ENCODE measurements at places on chromosomes 7 and 10.

GRCh38 chr7:28178599-28178998, 2.0 kb downstream of the JAZF1 start:
- DNase-seq, result no peak

DNA sequence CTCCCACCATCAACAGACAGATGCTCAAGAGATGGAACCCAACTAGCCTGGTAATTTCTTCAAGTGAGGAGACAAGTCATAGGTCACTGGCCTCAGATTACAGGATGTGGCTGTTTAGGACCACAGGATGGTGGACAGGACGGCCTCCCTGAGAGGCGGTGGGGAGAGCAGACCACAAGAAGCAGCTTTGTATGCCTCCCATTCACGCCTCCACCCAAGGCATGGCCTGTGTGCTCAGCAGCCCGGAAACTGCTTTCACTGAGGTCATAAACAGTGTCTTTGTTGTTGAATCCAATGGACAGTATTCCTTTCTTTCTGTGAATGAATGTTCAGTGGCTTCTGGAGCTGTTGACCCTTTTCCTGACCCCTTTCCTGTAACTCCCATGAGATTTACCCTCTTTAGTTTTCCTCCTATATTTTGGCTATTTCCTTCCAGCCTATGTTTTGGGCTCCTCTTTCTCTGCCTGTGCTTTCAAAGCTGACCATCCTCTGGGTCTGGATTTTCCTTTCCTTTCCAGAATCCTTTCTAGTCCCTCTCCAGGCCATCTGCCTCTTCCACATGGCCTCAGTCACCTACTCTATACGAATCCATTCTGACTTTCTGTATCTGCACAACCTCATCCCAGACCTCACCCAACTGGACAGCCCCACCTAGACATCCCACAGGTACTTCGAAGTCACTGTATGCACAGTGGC, 32.4 kb upstream of the INPP5F start:
- no peak for DNase-seq

DNA sequence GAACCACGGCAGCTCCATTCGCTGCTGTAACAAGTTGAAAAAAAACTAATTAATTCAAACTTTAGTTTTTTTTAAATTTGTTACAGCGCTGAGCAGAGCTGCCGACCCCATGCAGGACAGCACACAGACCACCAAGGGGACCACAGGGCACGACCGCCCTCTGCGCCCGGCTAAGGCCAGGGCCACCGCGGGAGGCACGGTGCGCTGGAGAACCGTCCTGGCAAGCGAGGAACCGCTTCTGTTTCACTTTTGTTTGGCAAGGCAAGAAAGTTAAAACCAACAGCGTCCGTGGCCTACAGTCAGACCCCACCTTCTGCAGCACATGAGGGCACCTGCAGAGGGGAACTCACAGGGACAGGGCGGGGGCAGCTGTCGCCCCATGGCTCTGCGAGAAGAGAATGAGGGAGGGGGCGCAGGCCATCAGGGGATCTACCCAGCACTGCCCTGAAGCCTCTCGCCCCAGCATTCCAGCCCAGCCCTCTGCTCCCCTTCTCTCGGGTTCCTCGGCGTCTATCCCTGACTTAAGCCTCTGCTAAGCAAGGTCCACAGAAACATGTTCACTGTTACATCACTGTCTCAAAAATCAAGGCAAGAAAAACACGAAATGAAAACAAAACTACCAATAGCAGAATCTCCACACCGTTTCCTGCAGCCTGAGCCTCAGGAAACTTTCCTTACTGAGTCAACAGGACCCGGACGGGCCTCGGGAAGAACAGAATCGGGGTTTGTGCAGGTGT, 204.4 kb downstream of the DIP2C start:
- DNase-seq, result no peak

- no peak for DNase-seq
Observed at GRCh38 chr10:110695539-110695886, 51.4 kb downstream of the RBM20 start.

GRCh38 chr10:81978238-81978637, 103.2 kb downstream of the NRG3 start:
- DNase-seq, result no peak

DNA sequence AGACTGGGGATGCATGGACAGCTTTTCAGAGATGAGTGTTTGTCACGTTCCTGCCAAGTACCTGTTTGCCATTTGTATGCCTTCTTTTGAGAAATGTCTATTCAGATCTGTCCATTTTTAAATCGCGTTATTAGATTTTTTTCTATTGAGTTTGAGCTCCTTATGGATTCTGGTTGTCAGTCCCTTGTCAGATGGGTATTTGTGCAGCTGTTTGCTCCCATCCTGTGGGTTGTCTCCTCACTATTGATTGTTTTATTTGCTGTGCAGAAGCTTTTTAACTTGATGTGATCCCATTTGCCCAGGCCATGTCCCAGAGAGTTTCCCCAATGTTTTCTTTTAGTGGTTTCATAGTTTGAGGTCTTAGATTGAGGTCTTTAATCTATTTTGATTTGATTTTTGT, 5.5 kb upstream of the PRKAR1B start:
- DNase-seq, result no peak

- DNase-seq, result no peak
Observed at GRCh38 chr7:16083931-16084330, 337.4 kb downstream of the CRPPA start.

DNA sequence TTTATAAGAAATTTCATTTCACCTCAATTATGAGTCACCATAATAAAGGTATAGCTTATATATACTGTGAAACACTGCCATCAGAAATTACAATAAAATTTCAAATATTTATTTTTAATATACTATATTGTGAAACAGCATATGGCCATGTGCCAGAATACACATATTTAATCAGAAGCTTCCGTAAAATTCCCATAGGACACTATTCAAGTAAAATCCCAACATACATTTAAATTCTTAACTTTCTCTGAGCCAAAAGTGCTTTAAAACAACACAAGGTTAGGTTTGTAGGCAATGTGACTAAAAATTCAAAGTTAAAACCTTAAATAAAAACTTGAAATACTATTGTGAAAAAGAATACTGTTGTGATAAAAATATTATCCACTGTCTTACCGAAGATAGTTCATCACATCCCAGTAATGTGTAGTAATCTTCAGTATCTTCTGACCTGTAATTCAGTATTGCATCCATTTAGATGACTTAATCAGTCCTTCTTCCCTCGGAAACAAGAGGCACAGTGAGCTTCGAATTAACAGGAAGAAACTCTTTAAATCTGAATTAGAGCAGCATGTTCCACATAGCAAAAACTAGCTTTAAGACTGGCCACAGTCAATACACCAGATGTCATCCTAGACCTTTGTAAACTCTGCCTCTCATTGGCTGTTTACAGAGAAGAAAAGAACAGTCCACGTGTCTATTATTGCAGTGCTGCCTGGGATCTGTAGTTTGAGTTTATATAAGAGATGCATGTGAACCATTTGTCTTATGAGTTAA, at the start of gene DNAJC12:
Gene DNAJC12 (minus strand): TSS at position 648 of the 774 bp plus-strand sequence. CDS start 177 bp downstream, at position 471.
- DNase-seq, result peak; percentile 18

DNA sequence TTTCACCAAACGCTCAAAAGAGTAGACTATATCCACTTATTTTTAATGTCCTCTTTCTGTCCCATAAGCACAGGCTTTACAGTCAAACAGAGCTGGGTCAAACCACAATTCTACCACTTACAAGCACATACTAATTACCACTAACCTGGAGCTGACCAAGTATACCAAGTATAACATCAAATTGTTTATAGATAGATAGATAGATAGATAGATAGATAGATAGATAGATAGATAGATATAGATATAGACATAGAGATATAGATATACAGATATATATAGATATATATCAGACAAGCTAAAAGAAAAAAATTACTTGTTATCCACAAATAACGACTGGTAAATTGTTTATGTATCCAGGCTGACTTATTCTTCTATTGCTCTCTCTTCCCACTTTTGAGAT, 52.5 kb upstream of the SPOCK2 start:
- no peak for DNase-seq

DNA sequence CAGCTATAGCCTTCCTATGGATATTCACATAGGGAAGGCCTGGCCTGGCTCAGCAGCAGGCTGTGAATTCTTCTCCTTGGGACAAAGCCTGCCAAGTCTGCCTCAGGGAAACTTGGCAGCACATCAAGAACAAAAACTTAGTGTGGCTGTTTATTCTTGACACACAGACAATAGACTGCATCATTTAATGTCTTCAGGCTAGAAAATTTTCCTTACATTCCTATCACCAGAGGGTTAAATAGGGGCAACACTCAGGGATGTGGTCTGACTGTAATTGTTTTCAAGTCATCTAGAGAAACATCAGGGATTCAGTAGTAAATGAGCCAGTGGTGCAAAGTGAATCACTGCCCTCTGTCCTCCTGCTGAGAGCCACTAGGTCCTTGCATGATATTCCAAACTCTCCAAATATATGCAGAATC, 137.3 kb downstream of the SEMA3C start:
- DNase-seq, result no peak

- DNase-seq, result no peak
Observed at GRCh38 chr10:72133517-72133916, 45.2 kb upstream of the SPOCK2 start.

DNA sequence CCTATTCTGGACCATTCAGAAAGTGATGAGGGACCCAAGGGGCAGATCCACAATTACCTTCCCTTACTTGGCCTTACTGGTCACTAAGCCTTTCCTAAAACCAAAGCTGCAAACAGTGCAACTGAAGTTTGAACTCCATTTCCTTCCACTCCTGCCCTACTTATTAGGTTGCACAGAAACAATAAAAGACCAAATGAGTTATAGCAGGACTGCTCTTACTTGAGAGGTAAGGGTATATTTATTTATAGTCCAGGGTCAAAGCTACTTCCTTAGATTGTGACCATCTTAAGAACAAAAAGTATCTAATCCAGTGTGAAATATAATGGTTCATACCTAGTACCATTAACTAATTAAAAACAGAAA, 27.0 kb downstream of the CDK6 start:
- DNase-seq, result no peak

DNA sequence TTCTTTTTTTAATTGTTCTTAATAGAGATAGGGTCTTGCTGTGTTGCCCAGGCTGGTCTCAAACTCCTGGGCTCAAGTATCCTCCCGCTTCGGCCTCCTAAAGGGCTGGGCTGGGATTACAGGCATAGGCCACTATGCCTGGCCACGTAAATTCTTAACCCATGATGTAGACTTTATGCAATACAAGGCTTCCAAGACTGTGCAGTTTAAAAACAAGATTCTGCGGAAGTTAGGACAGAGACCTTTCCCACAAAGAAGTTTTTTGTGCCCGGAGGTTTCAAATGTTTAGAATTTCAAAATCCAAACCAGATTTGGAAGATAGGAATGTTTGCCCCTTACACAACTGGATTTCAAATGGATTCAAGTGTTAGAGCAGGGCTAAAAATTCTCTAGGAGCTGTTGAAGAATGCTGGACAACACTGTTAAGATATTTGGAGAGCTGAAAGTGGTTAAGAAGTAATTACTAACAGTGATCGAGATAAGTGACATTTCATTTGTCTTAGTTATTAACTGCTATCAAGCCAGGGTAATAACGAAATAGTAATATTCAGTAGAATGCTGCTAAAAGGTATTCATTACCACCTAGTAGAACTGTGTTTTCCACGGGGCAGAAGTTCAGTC, 7.4 kb downstream of the APBB1IP start:
- DNase-seq, result no peak

- no peak for DNase-seq
Observed at GRCh38 chr10:73899423-73899822, 11.5 kb upstream of the PLAU start.

DNA sequence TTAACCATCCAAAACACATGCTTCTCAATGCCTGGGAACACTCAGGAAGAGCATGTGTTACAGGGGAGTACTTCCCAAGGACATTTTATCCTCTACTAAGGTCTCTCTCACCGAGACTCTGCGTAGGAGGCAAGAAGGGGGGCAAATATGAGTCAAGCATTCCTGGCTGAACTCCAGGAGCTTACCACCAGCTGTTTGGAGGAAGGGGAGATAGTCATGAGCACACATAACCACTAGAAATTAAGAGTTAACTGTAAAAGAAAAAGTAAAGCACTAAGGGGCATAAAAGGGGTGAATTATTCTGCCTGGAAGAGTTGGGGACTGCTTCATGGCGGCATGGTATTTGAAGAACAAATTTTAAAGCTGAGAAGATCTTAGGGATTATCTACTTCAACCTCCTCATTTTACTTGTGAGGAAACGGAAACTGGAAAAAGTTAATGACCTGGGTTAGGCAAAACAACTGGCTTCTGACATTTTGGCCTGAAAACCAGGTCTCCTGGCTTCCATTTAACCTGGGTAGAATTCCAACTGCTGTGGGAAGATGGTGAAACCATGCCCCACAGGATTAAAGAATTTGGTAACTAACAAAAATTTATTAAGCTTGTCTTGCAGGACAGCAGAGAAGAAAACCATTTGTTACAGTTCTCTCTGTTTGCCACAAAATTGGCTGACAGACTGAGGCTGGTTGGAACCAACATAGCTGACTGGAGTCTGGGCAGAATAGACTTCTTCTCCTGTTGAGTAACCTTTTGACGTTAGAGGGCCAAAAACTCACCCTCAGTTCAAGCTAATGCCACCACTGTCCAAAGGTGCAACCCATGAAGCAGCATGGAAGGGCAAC, 85.5 kb downstream of the SLC25A13 start:
- DNase-seq, result no peak

DNA sequence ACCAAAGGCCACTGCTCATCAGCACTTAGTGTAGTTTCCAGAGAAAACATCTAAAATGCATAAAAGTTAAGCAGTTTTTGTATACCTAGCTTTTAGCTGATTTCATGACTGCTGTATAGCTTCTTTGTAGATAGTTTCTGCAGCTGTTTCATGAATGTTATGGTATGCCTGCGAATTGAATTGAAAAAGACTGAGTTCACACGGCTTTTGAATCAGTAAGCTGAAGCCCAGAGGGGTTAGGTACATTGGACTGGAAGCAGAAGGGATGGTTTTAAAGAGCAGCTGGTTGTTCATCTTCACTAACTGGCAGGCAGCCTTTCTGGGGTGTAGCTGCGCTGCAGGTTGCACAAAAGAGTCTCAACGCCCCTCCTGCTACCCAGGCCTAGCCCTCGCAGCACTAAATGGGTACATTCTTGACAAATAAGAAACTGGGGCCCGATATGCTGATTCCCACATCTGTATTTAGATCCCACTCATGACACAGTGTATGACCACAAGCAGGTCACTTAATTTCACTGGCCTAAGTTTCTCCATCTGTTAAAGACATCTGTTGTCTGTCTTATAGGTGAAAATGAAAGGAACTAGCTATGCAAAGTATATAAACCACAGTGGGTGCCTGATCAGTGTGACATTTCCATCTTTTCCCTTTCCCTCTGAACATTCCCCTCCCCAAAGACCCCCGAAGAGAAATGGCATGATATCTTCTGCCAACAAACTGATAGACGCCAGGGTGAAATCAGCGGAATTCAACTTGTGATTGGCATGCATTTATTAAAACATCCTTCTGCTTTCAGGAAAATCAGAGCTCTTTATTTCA, 85.9 kb upstream of the AGBL3 start:
- no peak for DNase-seq

GRCh38 chr7:25781704-25782103, 370.3 kb upstream of the NFE2L3 start:
- DNase-seq, result no peak

DNA sequence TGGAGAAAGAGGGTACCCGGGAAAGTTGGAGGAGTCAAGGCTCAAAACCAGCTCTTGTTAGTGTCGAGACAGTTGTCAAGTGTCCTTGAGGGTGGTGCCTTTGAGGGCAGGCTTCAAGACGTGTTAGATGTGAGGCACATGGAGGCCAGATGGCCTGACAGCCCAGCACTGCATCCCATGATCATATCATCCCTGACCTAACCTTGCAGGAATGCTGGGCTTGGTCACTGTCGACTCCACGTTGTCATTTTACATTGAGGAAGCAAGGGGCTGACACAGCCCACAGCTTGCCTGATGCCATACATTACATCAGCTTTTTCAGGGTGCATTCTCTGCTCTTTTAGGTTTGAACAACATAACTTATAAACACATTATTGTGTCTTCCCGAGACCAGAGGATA, 114.1 kb downstream of the ABCA13 start:
- no peak for DNase-seq

Measured in NCI-H1417 treated with DMSO at 0.1 percent for 48 hours (cell line).